ENCODE measurements at places on chromosomes 5 and 9. TPM values are rescaled to one million over a fixed set of nuclear protein-coding genes. Genes with fewer than 3 reads are reported as not detected.
A peak's percentile ranks its signal among the peaks of the same experiment; 100 is the strongest.

Gene SPAAR
- total RNA-seq: 0.47 TPM

DNA sequence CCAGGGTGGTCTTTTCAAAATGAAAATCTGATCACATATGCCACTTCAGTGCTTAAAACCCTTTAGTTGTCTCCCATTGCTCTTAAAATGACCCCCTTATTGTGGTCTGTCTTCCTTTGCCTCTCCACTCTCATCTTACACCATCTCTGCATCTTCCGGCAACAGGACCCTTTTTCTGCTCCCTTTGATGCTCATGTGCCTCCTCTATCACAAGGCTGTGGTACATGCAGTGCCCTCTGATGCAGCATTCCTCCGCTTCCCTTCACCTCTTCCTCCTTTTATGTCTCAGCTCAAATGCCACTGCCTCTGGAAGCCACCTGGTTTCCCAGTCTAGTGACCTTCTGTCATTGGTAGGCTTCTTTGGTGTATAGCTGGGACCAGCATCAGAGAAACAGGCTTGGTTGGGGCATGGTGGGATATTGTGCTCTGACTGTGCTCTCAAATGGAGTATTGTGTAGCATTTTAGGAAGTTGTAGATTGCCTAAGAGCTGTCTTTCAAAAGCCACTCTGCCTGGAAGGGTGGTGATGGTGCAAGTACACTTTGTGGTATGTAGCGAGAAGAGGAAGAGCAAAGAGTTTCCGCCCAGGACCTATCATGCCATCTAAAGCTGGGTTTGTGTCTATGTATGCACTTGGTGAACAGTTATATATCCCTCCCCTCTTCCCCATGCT is 28.1 kb downstream of the ARHGAP26 start:
- H3K36me3 ChIP-seq: no peaks in the 10 kb centered on the region
- H3K27ac ChIP-seq: no peak overlapping the region

- no peaks in the 10 kb centered on the region for H3K36me3 ChIP-seq
- no peaks in the 10 kb centered on the region for H3K4me1 ChIP-seq
- H3K27ac ChIP-seq: no peak overlapping the region
- no peaks in the 10 kb centered on the region for H3K27me3 ChIP-seq
- H3K4me3 ChIP-seq: no peak overlapping the region
Observed at GRCh38 chr9:122366074-122366660, 4.7 kb upstream of the PTGS1 start.

DNA sequence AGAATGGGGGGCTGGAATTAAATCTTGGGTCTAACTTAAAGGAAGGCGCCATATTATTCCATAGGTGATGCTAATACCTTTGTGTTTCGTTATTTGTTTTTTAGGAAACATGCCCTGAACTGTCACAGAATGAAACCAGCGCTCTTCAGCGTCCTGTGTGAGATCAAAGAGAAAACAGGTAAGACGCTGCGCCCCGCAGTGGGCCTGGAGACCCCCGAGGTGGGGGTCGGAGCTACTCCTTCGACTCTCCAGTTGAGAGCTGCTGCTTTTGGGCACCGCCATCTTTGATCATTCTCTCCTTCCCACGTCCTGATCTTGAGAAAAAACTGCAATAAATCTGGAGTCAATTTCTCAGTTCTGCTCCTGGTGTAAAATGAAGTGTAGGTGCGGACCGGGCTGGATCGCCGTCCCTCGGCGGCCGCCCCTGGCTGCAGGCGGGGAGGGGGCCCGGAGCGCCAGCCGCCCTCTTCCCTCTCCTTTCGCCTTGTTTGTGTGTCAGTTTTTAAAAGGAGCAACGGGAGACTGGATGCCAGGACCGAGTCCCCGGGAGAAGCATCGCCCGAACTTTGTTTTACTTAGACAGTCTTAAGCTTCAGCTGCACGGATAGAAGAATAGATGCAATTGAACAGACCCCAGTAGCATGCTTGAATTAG is 1.4 kb downstream of the PBX3 start:
- H3K36me3 ChIP-seq: no peaks in the 10 kb centered on the region
- H3K4me3 ChIP-seq: peak overlapping the region; percentile 96
- no peaks in the 10 kb centered on the region for H3K4me1 ChIP-seq
- DNase-seq: no peak
- H3K27ac ChIP-seq: peak overlapping the region; percentile 68

GRCh38 chr9:112380102-112380824 is at the start of gene HSDL2:
Gene HSDL2 (plus strand): TSS chr9:112380108. CDS start chr9:112380164, 56 bp downstream.
- H3K4me3 ChIP-seq: peak within 1 kb of the TSS; percentile 64
- no peaks in the 10 kb centered on the region for H3K36me3 ChIP-seq
- peak within 1 kb of the TSS; percentile 99 for H3K27ac ChIP-seq
- peaks cover 28% of the 10 kb centered on the region for H3K4me1 ChIP-seq
- H3K27me3 ChIP-seq: no peaks in the 10 kb centered on the region

DNA sequence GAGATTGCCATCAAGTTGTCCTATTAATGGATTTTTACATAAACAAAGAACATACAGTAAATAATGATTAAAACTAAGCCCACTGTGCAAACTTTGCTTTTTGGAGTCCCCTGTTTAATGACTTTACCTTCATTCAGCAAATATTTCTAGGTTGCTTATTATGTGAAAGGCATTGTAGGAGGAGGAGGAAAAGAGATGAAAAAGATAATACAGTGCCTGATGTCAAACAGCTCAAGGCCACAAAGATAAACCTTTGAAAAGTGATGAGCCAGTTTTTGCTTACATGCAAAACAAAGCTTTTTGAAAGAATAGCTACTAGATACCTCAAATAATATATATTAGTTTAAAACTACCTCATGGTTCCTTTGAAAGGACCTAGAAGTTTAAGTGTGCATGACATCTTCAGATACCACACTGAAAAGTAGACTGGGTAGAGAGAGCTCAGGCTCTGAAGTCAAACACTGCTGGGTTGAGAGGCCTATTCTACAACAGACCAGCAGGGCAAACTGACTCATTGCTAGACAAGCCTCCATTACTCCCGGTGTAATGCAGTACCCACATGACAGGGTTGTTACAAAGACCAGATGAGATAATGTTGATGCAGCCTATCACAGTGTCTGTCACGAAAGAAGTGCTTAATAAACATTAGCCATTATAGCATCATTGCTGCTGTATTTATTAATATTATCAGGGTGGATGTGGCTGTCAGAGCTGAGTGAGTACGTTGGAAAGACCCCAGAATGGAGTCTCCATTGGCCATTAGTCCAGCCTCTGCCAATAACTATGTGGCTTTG is 11.8 kb downstream of the DEPDC1B start:
- DNase-seq: no peak
- no peak overlapping the region for H3K27ac ChIP-seq
- H3K27me3 ChIP-seq: no peaks in the 10 kb centered on the region
- no peaks in the 10 kb centered on the region for H3K4me1 ChIP-seq
- no peak overlapping the region for H3K4me3 ChIP-seq
- H3K36me3 ChIP-seq: no peaks in the 10 kb centered on the region

- no peak overlapping the region for H3K27ac ChIP-seq
- H3K36me3 ChIP-seq: no peaks in the 10 kb centered on the region
- H3K27me3 ChIP-seq: no peaks in the 10 kb centered on the region
- DNase-seq: no peak
Observed at GRCh38 chr5:33182986-33183385, 257.8 kb upstream of the TARS1 start.

Gene ADCY2
- 0.49 TPM for total RNA-seq

Gene SHOC1
- total RNA-seq: 0.25 TPM

Gene LHX2
- not detected for total RNA-seq

GRCh38 chr5:102722931-102723330 is 32.2 kb upstream of the PAM start:
- no peaks in the 10 kb centered on the region for H3K4me1 ChIP-seq
- no peak for DNase-seq
- no peaks in the 10 kb centered on the region for H3K27me3 ChIP-seq
- no peak overlapping the region for H3K27ac ChIP-seq
- no peak overlapping the region for H3K4me3 ChIP-seq

DNA sequence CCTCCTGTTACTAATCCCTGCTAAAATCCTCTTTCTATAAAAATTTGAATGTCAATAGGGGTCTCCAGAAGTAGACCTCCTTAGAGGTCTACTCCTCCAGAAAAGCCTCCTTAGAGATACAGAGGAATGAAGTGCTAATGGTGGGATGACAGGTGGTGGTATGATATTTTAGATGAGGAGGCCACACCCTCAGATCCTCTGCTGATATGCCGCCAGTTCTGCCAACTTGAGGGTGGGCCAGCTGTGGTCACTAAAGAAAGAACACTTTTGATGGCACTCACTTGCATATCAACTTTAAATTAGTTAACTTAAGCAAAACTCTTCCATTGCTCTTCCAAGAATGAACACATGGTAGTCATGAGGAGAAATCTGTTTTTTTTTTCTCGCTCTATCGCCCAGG is 16.9 kb upstream of the UBAP2 start:
- H3K36me3 ChIP-seq: no peaks in the 10 kb centered on the region
- H3K27ac ChIP-seq: no peak overlapping the region
- H3K4me3 ChIP-seq: no peak overlapping the region
- no peaks in the 10 kb centered on the region for H3K27me3 ChIP-seq
- no peak for DNase-seq

DNA sequence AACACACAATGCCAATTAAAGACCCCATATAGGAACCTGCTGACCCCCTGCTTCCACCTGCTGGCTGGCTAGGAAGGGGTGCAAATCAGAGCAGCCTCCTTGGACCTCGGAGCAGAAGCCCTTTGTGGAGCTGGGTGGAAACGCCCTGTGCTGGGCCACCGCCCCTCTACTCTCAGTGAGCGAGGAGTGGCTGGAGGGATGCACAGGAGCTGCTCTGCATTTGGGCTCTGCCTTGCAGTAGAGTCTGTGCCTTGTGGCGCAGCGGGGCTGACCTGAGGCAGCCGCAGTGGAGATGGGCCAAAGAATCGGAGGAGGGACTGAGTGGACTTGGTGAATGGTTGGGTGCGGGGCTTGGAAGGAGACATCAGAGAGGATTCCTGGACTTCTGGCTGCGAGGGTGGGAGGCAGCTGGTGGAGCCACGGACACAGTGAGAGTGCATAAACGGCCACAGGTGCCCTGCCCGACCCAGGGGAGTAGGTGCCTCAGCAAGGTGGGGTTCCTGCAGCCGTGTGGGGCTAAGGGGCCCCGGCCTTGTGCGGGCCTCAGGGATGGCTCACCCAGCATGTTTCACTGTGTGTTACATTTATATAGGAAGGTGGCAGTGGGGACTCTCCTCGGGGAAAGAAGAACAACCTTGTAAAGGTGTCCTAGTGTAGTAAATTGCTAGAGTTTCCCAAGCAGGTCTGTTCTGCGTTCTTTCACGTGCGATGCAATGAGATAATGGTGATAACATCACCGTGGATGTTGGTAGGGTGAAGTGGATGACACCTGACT is 14.1 kb upstream of the IRX4 start:
- H3K27ac ChIP-seq: no peak overlapping the region
- no peaks in the 10 kb centered on the region for H3K4me1 ChIP-seq
- no peaks in the 10 kb centered on the region for H3K36me3 ChIP-seq
- H3K4me3 ChIP-seq: no peak overlapping the region

Gene GABRA6
- total RNA-seq: not detected

GRCh38 chr9:93120846-93121315 is 13.2 kb downstream of the NINJ1 start:
- H3K27me3 ChIP-seq: no peaks in the 10 kb centered on the region
- no peak overlapping the region for H3K27ac ChIP-seq
- peaks cover 11% of the 10 kb centered on the region for H3K36me3 ChIP-seq
- no peak for DNase-seq
- H3K4me3 ChIP-seq: no peak overlapping the region

Gene PCDHGA4
- total RNA-seq: 2.0 TPM

DNA sequence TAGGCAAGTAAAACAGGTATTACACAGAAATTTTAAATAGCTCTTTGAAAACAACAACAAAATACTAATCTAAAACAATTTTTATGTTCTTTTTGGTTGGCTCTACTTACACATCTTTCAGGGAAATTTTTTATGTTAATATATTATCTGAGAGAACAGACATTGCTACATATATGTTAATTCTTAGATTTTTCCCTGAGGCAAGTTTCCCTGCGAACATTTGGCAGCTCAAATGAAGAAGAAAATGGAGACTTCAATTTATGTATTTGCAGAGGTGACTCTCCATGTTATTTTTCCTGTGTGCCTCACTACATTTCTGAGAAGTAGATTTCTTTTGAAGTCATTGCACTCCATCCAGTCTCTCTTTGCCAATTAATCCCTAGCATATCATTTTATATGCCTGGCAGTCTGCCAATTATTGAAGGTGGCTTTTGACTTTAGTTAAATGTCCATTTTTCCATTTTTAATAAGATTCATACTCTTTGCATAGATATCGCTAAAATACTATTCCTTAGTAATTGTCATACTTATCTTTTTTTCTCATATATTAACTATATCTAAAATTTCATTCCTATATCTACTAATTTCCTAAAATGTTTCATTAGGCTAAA is 908.2 kb upstream of the CDH10 start:
- no peak for DNase-seq
- no peak overlapping the region for H3K4me3 ChIP-seq
- no peaks in the 10 kb centered on the region for H3K27me3 ChIP-seq
- no peak overlapping the region for H3K27ac ChIP-seq

- no peaks in the 10 kb centered on the region for H3K36me3 ChIP-seq
- DNase-seq: no peak
- no peaks in the 10 kb centered on the region for H3K27me3 ChIP-seq
- H3K4me1 ChIP-seq: no peaks in the 10 kb centered on the region
- H3K27ac ChIP-seq: no peak overlapping the region
Observed at GRCh38 chr5:82352146-82352791, 74.1 kb upstream of the RPS23 start.

GRCh38 chr5:160312134-160312959 is at the start of gene CCNJL:
Gene CCNJL (minus strand): TSS chr5:160312564. CDS start chr5:160311923, 641 bp downstream.
- peak within 1 kb of the TSS; percentile 54 for H3K4me3 ChIP-seq
- peak; percentile 65 for DNase-seq
- H3K4me1 ChIP-seq: no peaks in the 10 kb centered on the region
- no peaks in the 10 kb centered on the region for H3K36me3 ChIP-seq
- H3K27me3 ChIP-seq: no peaks in the 10 kb centered on the region
- H3K27ac ChIP-seq: no peak within 1 kb of the TSS

Gene DPH7
- total RNA-seq: 22.8 TPM

GRCh38 chr5:34587355-34588241 is 68.5 kb upstream of the RAI14 start:
- no peaks in the 10 kb centered on the region for H3K36me3 ChIP-seq
- no peak for DNase-seq
- H3K4me3 ChIP-seq: no peak overlapping the region
- peaks cover 20% of the 10 kb centered on the region for H3K4me1 ChIP-seq
- no peak overlapping the region for H3K27ac ChIP-seq
- no peaks in the 10 kb centered on the region for H3K27me3 ChIP-seq
